ENCODE measurements at places on chromosomes 4 and X.

DNA sequence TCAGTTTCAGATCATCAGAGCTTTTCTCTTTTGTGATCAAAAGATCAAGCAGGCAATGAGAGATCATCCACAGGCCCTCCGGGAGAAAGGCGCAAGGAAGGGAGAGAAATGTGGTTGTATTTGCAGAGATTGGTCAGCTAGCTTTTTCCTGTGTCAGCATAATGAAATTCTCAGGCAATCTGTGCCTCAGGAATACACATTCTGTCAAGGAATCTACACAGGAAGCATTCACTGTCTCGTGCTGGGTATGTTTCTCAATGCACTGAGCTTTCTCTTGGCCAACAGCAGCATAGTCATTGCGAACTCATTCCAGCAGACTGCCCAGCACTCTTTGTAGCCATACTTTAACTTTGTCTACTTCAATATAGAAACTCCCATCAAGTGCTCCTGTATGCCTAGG is 413.7 kb downstream of the PPP3CA start:
- no peak for DNase-seq

GRCh38 chr4:186806679-186807421 is 83.2 kb upstream of the FAT1 start:
- DNase-seq, result no peak

DNA sequence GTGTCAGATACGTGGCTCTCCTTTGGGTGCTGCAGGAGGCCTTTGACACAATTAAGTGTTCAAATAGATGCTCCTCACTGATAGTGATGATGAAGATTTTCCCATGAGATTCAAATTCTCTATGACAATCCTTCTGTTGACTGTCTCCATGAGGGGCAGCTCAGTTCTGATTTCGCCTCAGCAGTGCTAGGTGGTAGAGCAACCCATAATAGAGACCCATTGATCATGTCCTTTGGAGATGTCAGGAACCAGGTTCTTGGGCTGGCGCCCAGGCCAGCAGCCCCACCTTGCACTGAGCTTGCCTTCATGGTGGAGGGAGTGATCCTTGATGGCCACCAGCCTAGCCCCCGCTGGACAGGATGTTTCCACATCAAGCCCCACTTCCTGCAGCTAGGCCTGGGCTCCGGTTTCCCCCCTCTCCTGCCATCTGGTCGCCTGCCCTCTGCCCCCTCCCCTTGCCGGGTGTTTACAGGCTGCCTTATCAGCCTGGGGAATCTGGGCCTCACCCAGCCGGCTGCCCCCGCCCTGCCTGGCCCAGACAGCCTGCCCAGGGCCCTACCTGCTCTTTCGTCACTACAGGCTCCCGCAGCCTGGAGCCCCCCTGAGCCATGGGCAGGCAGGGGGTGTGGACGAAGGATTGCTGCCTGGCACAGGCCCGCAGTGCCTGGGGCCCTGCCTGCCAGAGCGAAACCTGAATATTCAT is 12.6 kb downstream of the ELF4 start:
- DNase-seq, result no peak

GRCh38 chr4:41119867-41120295 is 94.5 kb downstream of the APBB2 start:
- DNase-seq, result no peak

GRCh38 chr4:6092131-6092530 is 73.9 kb upstream of the C4orf50 start:
- no peak for DNase-seq

All from stimulated activated naive CD4-positive, alpha-beta T cell (primary cell).